T-cell (primary cell): ENCODE measurements at places on chromosomes 2 and 18. TPM values are rescaled to one million over a fixed set of nuclear protein-coding genes. Genes with fewer than 3 reads are reported as not detected.

- DNase-seq: no peak
Observed at GRCh38 chr18:2827061-2827460, 19.7 kb upstream of the EMILIN2 start.

- no peak for DNase-seq
Observed at GRCh38 chr2:1681323-1682180, 62.8 kb downstream of the PXDN start.

DNA sequence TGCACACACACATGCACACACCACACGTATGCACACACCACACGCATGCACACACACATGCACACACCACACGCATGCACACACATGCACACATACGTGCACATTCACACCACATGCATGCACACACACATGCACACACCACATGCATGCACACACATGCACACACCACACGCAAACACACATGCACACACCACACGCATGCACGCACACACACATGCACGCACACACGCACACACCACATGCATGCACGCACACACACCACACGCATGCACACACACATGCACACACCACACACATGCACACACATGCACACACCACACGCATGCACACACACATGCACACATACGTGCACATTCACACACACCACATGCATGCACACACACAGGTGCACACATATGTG, 169.8 kb upstream of the SALL3 start:
- DNase-seq: no peak

GRCh38 chr2:181655519-181655918, 1.4 kb downstream of the CERKL start:
- no peak for DNase-seq

DNA sequence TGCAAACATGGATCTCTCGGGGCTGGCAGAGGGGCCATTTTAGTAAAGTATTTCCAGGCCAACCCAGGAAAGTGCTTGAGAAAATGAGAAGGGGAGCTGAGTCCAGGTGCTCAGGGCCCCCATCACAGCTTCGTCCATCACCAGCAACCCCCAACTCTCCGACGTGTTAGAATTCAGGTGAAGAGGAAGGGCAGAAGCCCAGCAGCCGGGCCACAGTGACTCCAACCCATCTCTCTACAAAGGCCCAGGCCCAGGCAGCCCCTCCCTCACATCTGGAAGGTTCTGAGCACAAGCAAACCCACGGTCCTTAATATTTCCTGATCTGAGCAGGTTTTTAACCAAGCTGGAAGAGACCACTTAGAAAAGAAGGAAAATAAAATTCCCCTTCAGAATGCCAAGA, 34.7 kb upstream of the COL6A3 start:
- no peak for DNase-seq

- no peak for DNase-seq
Observed at GRCh38 chr2:39059366-39059952, 61.4 kb downstream of the SOS1 start.

- DNase-seq: no peak
Observed at GRCh38 chr2:180463608-180464007, 456.5 kb upstream of the CWC22 start.

DNA sequence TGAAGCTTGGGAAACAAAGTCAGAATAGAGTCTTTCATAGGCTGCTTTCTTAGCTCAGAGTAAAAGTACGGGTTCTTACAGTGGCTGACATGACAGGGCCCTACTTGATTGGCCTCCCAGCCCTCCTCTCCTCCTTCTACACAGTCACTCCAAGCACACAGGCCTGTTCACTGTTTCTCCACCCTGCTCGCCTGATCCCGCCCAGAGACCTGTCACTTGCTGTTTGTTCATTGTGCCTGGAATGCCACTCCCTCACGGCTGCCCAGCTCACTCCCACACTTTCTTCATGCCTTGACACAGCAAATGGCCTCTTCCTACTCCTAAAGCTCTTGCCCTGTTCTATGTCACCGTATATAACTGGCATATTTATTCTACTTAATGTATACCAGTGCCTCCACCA, 104.8 kb downstream of the MAP4K4 start:
- no peak for DNase-seq

- no peak for DNase-seq
Observed at GRCh38 chr2:155256803-155257202, 558.3 kb downstream of the KCNJ3 start.

GRCh38 chr2:26853751-26854150, 5.8 kb downstream of the DPYSL5 start:
- no peak for DNase-seq

- DNase-seq: no peak
Observed at GRCh38 chr2:234816491-234816890, 135.3 kb upstream of the SH3BP4 start.

DNA sequence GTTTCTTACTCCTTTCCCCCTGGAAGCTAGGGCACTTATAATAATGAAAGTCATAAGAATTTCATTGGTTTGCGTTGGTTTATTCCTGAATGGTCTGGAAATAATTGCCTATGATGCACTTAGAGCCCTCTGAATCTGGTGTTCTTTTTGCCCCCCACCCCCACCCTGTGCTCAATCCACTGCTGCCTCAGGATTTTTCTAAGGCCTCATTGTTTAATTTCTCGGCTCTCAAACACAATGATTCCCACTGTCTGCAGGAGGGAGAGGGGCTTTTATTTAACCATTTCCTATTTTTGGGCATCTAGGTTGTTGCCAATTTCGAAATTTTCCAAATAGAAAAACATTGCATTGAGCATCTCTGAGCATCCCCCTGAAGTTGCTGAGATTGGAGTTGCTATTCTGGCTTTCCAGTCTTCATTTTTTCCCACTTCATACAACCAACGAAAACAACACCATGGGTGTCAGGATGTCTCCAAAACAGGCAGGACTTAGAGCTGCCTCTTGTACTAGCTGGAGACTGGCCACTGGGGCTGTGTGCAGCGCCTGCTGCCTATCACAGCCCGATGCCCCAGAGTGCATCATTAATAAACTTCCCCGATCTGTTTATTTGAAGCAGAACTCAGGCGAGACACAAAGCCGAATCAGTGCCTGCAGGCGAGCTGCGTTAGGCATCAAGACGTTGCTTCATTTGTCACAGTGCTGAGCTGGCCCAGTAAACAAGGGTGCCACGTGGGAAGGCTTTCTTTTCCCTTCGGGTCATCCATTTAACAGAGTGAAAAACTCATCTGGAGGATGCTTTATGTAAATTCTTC, 1.8 kb upstream of the PCARE start:
- DNase-seq: no peak

DNA sequence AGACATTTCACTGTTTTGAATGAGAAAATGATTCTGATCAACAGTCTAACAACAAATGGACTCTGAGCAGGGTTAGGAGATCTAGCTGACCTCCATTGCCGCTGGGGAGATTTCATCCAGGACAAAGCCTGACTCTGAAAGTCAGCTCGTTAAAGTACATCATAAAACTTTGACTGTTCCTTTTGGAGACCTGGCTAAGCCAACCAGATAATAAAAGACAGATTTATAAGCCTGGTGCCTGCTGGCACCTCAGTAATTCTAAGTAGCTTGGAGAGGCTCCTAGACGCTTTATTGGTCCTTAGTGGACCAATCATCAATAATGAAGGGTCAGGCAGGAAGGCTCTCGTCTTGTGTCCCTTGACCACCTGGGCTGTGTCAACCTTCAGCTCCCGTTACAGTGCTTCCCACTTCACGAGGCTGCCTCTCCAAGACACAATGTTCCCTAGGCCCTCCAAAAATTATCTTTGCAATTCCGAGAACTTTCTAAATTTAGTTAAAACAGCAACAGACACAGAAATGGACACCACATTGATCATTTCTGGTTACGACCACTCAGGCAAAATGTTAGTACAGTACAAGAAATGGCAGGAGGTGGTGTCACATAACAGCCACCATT, 47.9 kb upstream of the PMAIP1 start:
- no peak for DNase-seq

DNA sequence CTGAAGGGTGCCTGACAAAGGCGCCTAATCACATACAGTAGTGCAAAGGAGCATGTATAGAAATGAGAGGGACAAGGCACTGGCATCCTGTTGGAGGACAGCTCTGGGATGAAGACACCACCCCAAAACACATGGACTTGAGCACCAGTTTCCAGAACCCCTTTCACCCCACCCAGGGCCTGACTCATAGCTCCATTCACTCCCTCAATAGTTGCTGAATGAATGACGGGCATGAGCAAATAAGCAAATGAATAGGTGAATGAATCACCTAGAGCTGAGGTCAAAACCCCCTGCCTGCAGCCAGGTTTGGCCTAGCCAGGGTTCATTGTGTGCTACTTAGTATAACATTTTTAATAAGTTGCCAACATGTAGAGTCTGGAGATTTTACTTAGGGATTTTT, 66.3 kb downstream of the NRP2 start:
- no peak for DNase-seq

DNA sequence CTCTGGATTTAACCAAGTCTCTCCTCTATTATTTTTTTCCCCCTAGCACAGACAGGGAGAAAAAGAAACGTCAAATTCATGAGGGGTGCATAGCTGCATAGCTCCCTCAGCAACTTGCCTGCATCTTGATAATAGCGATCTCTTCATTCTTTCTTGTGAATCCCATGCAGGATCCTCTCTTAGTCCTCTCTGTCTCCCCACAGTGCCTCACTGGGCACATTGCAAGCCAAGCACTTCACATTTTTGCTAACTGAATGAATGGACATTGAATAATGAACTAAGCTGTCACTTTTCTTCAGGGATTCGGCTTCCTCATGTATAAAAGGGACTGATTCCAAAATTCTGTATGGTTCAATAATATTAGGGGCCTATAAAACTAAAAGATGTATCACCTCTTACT, 2.9 kb upstream of the EPB41L3 start:
- DNase-seq: no peak

Gene CACNB4
- total RNA-seq: 0.47 TPM

Gene GALNT14
- total RNA-seq: 0.38 TPM

Gene ANKRD23
- total RNA-seq: 10.1 TPM

Gene PARD3B
- total RNA-seq: 1.6 TPM

Gene TMEM198
- 0.88 TPM for total RNA-seq

Gene ANO7
- total RNA-seq: 0.53 TPM

Gene CUL3
- total RNA-seq: 66.1 TPM

Gene CIB4
- not detected for total RNA-seq

Gene CGREF1
- 0.40 TPM for total RNA-seq

Gene EMX1
- not detected for total RNA-seq

Gene SERPINB12
- total RNA-seq: not detected

Gene TXNL1
- total RNA-seq: 40.1 TPM

Gene POTEC
- total RNA-seq: not detected

Gene KLHL29
- 1.8 TPM for total RNA-seq

Gene ACTG2
- total RNA-seq: not detected

Gene RTP5
- total RNA-seq: 1.3 TPM
